Activated B cell treated with CpG ODN at 0.5 μM for 24 hours (primary cell): ENCODE measurements at places on chromosomes 4 and X.

- DNase-seq: no peak
Measured at GRCh38 chrX:20361081-20361889, 94.6 kb upstream of the RPS6KA3 start.

GRCh38 chrX:153944140-153944799 is at the start of gene RENBP:
Gene RENBP (minus strand): TSS chrX:153944643. CDS start chrX:153944610, 33 bp downstream.
- DNase-seq: no peak

DNA sequence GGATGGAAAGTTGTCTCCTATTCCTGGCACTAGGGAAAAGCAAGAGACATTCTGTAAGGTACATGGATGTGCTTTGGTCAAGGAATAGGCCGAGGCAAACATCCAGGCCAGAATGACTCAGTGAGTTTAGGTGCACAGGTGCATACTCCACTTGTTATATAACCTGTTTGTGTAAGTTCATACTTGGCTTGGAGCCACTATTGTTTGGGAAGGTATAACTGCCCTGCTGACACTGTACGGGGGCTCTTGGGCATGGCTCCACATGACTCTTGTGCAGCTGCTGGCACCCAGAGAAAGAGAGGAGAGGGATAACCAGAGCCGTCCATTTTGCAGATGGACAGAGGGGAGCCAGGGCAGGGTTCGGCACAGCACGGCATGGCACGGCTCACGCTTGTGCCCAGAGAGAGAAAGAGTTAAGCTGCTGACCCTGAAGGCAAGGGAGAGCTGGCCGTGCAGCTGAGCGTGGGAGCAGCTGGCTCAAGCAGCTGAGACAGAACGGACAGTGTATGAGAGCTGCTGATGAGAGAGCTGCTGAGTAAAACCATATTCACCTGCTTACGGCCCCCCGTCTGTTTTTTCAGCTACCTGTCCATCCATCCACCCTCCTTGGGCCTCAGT is 98.0 kb downstream of the SLC2A9 start:
- no peak for DNase-seq

GRCh38 chr4:153791746-153792617 is 3.1 kb upstream of the SFRP2 start:
- no peak for DNase-seq
